ENCODE measurements at places on chromosomes 16 and 17.
A peak's percentile ranks its signal among the peaks of the same experiment; 100 is the strongest.

- no peak for DNase-seq
Observed at GRCh38 chr17:82869536-82869935, 29.7 kb upstream of the ZNF750 start.

DNA sequence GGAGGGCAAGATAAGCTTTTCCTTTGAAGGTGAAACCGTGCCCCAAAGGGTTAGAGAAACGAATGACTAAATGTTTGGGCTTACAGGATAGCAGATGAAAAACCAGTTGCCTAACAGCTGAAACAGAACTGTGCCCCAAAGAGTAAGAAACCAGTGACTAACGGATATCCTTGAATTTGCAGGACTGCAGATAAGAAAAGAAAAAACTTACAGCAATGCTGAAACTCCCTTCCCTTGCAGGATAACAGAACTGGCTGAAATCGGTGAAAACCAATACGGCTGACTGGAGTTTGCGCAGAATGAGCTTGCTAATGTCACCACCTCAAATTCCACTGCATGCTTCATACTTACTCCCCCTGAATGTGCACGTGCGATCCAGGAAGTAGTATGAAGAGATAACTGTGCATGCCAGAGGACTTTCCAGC lies 175.2 kb upstream of the NLRP1 start:
- no peak for DNase-seq

DNA sequence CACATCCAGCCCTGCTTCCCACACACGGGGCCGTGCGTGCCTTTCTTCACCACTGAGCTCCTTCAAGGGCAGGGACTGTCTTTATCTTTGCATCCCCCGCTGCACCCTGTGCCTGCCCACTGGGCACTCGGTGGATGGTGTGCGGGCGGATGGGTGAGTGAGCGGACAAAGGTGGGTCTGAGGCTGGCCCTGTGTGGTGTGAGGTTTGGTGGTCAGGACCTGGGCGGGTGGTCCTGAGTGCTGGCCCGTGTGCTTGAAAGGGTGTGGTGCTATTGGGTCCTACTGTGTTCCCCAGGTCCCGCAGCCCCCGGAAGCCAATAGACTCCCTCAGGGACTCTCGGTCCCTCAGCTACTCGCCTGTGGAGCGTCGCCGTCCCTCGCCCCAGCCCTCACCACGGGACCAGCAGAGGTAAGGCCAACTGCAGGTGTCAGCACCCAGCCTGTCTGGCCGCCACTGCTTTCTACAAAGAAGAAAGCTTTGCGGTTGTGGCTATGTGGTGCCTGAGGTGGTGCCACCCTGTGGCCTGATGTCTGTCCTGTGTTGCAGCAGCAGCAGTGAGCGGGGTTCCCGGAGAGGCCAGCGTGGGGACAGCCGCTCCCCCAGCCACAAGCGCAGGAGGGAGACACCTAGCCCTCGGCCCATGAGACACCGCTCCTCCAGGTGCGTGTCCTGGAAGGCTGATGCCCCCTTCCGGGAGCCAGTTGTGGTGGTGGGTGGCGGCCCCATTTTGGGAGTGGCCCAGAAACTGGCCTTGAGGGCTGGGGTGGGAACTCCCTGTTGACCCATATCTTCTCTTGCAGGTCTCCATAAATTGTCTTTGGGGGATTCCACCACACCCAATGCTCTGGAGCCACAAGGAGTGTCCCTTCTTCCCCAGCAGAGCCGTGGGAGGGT lies 6.8 kb downstream of the ELOB start:
- DNase-seq = no peak

- no peak for DNase-seq
Observed at GRCh38 chr17:73325527-73325842, 13.7 kb upstream of the CDC42EP4 start.

DNA sequence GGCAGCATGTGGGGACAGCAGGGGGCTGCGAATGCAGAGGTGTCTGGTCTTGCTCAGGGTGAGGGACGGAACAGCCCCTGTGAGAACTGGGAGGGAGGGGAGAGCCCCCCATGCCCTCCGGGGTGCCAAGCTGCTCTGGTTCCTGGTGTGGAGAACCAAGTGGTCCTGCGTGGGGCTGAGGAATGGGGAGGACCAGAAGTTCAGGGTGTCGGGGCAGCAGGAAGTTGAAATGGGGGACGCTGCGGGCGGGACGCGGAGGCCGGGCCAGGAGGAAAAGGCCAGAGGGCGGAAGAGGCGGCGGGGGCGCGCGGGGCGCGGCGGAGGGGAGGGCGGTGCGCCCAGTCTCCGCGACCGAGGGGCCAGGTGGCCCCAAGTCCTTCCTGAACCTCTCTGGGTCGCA lies 3.6 kb downstream of the ALDH3A1 start:
- no peak for DNase-seq

- DNase-seq = no peak
Observed at GRCh38 chr17:55784666-55785065, 33.8 kb downstream of the PCTP start.

GRCh38 chr17:43359469-43360110 lies 39.2 kb upstream of the ARL4D start:
- no peak for DNase-seq

DNA sequence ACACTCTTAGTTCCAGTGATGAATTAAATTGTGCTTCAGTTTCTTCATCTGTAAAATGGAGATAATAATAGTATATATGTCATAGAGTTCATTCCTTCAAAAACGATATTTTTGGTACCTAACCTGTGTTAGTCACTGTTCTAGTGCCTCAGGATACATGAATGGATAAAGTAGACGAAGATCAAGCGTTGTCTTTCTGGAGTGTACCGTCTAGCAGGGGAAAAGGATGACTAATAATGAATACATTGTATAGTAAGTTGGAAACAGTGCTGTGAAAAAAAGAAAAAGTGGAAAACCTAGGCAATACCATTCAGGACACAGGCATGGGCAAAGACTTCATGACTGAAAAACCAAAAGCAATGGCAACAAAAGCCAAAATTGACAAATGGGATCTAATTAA lies 8.6 kb downstream of the KRT10 start:
- no peak for DNase-seq

DNA sequence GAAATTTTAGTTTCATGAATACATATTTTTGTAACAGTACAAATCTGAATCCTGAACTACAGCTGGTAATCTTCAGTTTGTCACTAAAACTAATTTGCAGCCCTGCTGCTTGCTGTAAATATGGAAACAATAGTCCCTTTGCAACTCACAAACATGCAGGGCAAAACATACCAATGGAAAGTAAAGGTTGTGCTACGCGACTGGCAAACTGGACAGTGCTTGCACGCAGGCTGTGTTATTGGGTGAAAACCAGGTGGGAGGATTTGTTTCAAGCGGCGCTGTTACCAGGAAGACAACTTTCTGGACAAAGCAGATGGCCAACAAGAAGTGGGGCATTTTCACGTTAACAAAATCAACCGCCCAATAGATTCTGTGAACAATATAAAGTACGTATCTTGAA lies 93.5 kb downstream of the CDYL2 start:
- DNase-seq = no peak

DNA sequence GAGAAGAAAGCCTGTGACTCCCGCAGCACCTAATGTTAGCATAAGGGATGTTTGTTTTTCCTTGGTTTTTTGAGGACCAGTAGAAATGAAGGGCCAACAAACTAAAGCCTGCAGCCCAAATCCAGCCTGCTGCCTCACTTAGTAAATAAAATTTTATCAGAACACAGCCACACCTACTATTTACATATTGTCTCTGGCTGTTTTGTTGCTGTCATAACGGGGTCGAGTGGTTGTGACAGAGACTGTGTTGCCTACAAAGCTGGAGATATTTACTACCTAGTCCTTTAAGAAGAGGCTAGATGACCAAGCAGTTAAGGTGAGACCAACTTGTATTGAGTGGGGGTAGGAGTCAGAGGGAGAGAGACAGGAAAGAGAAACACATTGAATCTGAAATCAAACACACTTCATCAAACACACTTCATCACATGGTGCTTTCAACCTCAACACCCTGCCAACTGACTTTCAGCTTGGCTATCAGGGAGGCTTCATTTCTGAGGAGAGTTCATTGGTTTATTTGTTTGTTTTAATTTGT lies 546.3 kb upstream of the CDH11 start:
- no peak for DNase-seq

GRCh38 chr17:19904924-19905323 lies 37.2 kb upstream of the ULK2 start:
- no peak for DNase-seq

DNA sequence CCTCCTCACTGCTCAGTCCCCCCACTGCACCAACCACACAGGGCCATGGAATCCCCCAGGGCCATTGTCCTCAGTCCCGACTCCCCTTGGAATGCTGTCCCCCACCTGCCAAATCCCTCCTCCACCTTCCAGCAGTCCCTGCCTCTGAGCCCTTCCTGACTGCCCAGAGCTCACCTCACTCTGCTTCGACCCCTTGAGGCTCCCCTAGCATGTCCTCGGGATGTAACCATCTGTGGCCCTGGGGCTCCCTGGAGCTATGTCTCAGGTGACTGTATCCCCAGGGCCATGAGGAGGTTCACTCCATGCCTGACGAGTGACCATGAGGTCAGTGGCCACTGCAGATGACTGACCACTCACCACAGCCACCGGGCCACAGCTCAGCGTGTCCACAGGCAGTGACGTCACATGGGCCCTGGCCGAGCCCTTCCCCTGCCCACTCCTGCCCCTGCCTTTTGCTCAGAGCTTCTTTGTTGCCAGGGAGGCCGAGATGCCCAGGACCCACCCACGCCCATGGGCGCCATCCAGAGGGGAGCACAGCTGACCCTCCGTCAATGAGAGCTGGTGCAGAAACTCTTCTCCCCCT lies 7.7 kb upstream of the PIEZO1 start:
- DNase-seq = no peak

GRCh38 chr17:65544672-65545071 lies 16.8 kb downstream of the AXIN2 start:
- no peak for DNase-seq

GRCh38 chr16:54034684-54035083 lies 251.9 kb downstream of the IRX3 start:
- no peak for DNase-seq

GRCh38 chr16:58339452-58339981 lies 44.7 kb upstream of the PRSS54 start:
- DNase-seq = peak; percentile 13

GRCh38 chr17:75498726-75499213 lies 16.6 kb downstream of the CASKIN2 start:
- no peak for DNase-seq

DNA sequence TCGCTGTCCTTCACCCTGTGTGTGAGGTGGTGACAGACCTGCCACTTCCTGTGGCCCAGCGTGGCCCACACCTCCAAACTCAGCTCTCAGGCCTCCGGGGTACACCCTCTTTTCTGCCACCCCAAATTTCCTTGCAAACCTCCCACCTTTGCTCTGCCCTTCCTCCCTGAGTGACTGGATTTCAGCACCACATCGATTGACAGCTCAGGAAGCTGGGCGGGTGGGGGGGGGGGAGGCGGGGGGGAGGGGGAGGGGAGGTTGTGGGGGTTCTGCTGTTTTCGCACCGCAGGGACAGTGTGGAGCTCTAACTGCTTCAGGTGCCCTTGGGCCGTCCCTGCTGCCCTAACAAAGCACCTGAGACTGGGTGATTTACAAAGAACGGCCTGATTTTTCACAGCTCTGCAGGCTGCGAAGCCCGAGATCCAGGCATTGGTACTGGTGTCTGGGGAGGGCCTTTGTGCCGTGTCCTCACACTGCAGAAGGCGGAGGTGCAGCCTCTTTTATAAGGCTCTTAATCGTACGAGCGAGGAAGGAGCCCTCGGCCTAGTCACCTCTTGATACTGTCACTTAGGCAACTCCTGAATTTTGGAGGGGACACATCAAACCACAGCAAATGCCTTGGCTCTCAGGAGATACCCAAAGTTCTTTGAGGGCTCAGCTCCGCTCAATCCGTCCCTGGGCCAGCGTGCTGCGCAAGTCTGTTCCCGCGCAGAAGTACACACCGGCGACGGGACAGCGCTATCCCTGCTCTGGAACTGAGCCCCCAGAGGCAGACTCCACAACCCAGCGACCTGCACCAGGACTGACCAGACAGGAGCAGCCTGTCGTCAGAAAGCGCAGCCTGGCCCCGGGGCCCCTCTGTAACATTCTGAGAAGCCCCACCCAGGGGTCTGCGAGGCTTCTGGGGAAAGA lies 3.6 kb downstream of the NDUFAF8 start:
- DNase-seq = no peak

DNA sequence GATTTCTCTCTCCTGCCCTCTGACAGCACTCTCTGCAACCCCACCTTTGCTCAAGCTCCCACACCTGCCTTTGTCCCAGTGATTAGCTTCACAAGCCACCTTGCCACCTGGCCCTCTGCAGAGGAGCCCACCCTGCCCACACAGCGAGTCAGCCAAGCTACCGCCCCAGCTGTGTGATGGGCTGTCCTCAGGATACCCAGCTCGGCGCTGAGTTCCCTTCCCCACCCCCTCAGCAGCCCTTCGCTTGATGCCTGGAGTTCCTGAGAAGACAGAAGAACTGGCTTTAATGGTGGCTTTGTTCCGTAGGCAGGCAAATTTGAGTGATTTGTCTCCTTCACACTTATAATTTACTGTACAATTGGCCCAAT lies 266.4 kb downstream of the CBLN1 start:
- DNase-seq = peak; percentile 41

DNA sequence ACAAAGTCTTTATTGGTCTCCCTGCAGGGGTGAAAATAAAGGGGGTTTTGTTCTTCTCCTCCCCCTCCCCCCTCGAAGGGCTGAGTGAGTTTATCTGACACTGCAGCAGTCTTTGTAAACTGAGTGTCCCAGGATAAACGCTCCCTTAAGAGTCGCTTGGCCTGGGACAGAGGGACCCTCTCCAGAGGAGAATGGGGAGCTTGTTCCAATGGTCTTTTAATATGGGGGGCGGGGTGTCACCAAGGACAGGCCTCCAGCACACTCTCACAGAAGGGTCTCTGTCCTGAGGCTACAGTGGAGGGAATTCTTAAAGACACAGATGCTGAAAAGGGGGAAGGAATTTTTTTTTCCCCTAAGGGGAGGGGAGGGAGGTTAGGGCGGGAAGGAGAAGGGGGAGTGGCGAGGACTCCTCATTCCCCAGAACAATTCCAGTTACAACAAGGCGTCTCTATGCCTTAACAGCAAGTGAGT lies 455.5 kb downstream of the SOX9 start:
- DNase-seq = no peak

GRCh38 chr17:55859301-55859795 lies 108.5 kb downstream of the PCTP start:
- no peak for DNase-seq

GRCh38 chr17:46162866-46163265 lies 30.4 kb downstream of the KANSL1 start:
- no peak for DNase-seq

GRCh38 chr17:68053231-68054013 lies 17.9 kb downstream of the KPNA2 start:
- DNase-seq = no peak

DNA sequence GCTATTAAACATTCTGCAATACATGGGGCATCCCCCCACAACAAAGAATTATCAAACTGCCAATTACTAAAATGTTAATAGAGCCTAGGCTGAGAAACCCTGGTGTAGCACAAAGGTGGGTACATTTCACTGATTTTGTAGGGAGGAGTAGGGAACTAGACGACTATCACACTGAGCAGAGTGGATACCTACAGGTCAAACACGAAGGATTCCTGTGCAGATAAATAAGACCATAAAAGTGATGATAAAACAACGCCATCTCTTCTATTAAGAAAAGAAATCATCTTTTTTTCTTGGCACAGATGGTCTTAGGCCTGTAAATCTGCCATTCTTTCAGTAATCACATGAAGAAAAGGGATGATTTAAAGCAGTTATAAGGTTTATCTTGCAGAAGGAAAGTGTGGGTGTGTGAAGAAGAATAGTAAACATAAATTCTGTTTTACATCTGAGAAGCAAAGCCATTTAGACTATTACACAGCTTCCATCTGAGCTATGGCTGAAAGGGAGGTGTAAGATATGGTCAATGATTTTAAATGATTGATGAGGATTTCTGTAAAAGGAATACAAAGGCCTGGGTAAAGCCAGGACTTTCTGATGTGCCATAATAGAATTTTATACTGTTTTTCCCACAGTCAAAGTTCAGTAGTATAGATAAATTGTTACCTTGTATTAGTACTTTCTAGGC lies 429.4 kb upstream of the GOT2 start:
- no peak for DNase-seq

All from NCI-H1694 (cell line).